Activated T-helper 1 cell treated with anti-CD3 and anti-CD28 coated beads, Interleukin-2, amount 50 U/mL, for 16 hours (primary cell): ENCODE measurements at places on chromosomes 3 and 15.

- DNase-seq, result no peak
Observed at GRCh38 chr3:85081191-85081906, 122.6 kb downstream of the CADM2 start.

DNA sequence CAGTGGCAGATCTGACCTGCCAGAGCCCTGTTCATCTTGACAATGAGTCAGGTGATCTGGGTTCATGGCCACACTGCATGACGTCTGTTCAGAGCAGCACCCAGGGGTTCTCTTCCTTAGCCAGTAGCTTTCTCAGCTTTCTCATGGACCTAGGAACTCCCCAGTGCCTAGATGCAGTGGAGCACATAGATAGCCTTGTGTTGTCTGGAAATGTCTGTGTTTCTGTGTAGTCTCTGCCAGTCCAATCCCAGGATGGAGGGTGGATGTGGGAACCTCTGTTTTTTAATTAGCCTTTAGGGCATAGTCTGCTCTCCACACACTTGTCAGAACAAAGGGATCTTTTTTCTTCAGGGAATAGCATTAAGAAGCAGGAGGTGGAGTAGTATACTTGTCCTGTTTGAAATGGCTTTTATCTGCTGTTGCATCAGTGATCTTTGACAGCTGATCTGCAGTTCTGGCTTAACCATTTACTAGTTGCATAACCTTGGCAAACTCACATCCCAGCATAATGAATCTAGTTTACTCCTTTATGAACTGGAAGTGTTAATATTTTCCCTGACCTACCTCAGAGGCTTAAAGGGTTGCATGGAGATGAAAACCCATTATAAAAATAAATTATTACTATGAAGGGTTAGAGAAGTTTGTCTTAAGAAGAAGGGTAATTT lies 16.1 kb upstream of the CACNA1D start:
- DNase-seq, result no peak

- no peak for DNase-seq
Observed at GRCh38 chr3:73449774-73450173, 175.0 kb downstream of the PDZRN3 start.

DNA sequence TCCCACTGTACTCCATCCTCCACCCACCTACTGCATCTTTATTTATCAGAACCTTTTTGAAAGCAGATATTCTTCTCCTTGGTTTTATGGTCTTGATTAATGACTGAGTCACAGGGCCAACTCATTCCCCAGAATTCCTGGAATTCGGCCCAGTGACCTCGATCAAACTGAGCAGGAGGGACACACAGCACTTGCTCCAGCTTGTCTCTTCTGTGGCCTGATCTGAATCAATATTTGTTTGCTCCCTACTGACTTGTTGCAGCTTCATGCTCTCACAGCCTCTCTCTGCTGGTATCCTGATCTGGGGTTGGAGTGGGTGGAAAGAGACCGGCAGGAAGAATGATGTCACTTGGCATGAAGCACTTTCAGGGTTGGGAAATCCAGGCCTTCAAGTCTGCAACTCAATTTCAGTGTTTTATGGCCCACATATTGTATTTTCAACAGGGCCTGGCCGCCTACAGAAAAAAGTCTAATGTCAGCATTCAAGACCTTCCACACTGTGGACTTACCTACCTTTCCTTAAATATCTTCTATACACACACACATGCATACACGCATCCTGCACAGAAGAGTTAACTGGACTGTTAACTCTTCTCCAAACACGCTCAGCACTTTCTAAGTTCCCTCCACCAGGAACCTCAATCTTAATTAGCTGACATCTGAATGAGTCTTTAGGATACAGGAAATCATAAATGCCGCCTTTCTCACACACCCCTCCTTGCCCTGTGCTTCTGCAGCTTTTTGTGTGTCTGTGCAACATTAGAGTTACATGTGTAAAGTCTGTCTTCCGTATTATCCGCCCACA lies 4.6 kb downstream of the ANXA2 start:
- DNase-seq, result no peak

DNA sequence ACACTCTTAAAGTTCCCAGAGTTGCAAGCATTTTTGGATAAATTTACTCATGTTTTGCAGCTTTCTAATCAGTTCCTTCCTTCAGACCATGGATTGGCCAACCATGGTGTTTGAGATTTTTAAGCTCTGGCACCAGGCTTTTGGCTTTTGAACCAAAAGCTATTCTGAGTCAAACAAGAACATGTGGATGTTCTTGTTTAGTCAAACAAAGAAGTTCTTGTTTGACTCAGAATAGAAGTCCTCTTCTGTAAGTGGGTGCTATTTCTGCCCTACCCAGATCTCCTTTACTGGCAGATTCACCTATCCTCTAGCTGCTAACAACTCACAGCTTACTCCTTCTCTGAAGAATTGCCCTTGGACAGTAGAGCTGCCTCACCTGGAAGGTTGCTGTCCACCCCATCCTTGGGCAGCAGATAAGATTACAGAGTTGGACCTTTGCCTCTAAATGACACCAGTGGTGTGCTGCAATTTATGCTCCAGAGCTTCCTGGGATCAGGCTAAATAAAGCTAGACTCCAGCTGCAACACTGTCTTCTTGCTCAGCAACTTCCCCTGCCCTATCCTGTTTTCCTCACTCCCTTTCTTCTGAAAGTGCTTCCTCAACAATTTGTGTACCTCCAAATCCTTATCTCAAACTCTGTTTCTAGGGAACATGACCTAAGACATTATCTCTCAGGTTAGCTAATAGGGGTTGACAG lies 65.6 kb downstream of the COL6A6 start:
- DNase-seq, result no peak

DNA sequence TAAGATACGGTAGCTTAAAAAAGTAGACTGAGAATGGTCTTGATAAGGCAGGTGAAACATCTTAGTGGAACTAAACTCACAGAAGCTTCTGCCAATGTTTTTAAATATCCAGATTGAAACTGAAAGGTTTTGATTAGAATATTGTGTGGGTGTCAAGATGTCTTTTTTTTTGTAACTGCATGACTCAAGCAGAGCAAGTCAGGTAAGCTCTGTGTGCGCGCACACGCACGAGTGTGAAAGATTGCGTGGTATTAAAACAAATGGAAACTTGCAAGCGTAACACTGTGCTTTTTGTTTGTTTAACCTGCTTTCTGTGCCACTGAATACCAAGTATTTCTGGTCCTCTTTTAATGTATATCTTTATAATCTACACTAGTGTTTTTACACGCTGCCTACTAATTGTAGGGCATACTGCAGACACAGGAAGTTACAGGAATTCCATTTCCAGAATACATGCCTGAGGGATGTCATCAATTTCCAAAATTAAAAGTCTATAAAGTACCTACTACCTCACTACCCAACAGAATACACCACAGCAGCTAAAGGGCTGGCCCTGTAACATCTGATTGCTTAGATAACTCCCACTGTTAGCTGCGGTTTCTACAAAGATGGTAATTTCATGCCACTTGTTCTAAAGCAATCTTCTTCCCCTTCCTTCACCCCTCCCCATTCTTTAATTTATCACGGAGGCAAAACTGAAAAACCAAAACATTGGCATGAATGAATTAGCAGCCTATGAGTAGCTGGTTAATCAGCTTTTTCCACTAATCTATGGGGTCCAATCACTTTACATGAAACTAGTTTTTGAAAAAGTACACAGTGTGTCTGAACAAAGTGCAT lies 472.8 kb downstream of the SHQ1 start:
- peak; percentile 36 for DNase-seq

GRCh38 chr15:79089890-79090486 lies 592 bp downstream of the RASGRF1 start:
- no peak for DNase-seq

DNA sequence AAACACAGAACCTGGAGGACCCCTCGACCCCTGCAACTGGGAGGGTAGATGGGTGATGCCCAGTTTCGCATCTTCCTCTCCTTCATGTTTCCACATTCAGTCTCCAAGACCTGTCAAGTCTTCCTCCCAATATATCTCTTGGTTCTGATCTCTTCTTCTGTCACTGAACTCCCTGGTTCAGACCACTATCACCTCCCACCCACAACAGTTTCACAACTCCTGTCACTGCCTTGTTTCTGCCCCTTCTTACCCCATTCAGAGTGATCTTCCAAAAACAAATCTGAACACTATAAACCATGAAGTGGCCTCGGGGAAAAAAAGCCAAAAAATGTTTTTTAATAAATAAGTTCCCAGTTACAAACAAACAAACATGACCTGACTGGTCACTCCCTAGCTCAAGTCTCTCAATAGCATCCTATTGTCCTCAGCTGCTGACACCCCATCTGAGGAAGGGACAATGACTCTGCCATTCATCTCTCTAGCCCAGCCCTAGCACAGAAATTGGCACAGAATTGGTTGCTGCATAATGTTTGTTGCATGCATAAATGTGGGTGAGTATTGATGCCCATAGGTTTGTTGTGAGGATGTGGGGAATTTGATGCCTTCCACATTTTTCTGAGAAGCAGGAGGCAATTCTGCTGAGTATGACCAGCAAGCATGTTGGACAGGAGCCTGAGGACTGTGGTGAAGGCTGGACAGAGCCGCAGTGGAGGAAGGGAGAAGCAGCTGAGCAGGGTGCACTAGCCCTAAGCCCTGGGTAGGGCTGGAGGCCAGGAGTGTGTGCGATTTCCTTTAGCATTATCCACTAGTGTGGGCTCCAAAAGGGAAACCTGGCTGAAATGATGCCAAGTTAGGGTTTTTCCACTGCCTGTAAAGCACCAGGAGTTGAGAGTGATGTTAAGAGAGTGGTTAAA lies 12.2 kb upstream of the XYLB start:
- DNase-seq, result no peak

GRCh38 chr3:36993326-36994283 lies at the start of gene MLH1:
Gene MLH1 (plus strand): TSS chr3:36993518. CDS start chr3:36993548, 30 bp downstream.
- peak; percentile 86 for DNase-seq

GRCh38 chr15:69149803-69150202 lies 10.6 kb upstream of the GLCE start:
- DNase-seq, result no peak

GRCh38 chr3:38740537-38740936 lies 75.5 kb downstream of the SCN10A start:
- DNase-seq, result no peak

DNA sequence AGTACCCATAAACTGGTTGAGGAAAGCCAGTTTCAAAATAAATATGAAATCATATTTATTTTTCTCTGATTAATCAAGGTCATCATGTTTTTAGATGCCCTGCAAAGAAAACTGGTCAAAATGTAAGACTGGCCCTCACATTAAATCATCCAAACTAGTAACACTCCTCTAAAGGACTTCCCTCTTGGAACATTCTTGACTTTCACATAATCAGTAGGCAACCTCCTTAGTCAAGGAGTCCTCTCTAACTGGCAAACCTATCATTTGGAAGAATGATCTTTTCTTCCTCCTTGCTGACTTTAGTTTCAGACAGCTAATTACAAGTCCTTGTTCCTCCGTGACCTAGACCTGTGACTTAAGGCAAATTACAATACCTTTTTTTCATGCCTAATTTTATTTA lies 82.5 kb upstream of the DCBLD2 start:
- DNase-seq, result no peak

- DNase-seq, result no peak
Observed at GRCh38 chr3:170244576-170244975, 22.4 kb downstream of the PRKCI start.

GRCh38 chr15:47834093-47834492 lies 116.8 kb downstream of the SEMA6D start:
- no peak for DNase-seq

DNA sequence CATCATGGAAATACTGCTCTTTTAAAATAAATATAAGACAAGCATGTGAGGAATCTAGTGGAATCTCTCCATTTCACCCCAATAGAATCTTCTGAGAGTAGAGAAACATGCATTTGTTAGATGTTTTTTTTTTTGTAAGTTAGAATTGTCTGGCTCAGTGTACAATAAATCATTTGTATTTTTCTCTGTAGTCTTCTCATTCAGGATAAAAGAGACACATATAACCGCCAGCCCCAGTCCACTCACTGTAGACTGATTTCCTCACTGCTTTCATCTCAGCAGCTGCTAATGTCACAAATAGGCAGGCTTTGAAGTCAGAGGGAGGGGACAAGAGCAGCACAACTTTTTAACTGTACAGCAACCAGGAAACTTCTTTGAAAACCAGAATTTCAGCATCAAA lies 140.2 kb upstream of the RBMS3 start:
- no peak for DNase-seq

DNA sequence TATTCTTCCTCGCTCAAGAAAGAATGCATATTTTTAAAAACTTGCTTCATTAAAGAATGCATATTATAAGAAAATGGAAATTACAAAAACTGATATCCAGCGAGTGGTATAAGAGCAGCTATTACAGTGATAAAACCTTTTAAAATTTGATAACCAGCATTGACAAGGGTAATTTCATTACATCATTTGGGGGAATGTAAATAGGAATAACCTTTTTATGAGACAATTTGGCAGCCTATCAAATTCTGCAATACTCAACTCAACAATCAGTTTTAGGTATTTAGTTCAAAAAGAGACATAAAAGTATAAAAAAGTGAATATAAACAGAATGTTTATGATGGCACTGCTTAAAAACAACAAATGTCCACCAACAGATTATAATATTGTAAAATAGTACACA lies 35.4 kb downstream of the MAP4 start:
- no peak for DNase-seq

DNA sequence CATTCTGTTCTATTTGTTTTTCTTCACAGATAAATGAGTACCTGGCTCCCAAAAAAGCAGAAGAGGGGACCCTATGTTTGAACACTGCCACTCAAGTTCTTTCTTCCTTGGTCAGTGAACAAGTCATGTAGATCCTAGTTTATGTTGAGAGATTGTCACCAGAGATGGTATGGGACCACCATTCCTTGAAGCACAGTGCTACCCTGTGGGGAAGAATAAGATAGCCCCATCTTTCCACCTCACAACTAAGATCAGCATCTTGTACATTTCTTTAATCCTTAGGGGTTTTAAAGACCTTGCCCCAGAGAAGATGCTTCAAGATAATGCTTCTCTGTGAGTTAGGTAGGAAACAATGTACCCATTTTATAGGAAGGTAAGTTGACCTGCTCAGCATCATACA lies 233.5 kb upstream of the WNT5A start:
- DNase-seq, result no peak

- DNase-seq, result no peak
Observed at GRCh38 chr15:38873158-38873557, 308.5 kb upstream of the RASGRP1 start.

DNA sequence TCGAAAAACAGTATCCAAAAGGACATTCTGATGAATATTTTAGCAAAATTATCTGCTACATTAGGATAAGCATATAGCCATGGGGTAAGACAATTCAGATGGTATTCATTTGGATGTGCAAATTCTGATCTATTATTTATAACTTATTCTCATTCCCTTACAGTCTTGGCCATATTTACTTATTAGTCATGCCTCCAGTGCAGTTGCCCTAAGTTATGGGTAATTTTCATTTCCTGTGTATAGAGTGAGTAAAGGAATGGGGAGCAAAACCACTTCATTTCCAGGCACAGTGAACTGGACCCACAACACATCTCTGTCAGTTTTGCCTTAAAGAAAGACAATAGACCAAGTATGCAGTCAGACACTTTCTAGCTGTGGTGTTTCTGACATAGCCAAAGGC lies 134.3 kb downstream of the POLQ start:
- DNase-seq, result no peak

- no peak for DNase-seq
Observed at GRCh38 chr3:116241677-116242076, 203.6 kb downstream of the LSAMP start.
